ENCODE measurements at places on chromosomes 7 and 10.

- no peak for DNase-seq
Measured at GRCh38 chr7:141915565-141915964, 634 bp upstream of the OR9A4 start.

GRCh38 chr7:88218836-88219605 lies 817 bp downstream of the SRI start:
- no peak for DNase-seq

GRCh38 chr10:50981385-50981784 lies 92.9 kb upstream of the PRKG1 start:
- no peak for DNase-seq

DNA sequence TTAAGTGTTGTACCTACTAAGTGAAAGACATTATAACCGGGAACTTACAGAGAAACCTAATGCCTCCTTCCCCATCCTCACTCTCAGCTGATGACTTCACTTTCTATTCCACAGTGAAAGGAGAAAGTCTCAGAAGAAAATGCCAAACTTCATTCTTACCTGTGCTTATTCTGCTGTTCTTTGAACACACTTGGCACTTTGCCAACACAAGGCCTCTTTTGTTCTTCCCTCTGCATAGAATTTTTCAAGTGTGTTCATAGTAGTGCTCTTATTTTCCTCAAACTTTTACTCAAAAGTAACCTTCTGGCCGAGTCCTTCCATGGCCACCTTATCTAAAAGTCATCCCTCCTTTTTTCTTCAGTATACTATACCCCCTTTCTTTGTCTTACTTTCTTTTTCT lies 59.4 kb upstream of the ETV1 start:
- DNase-seq, result no peak

DNA sequence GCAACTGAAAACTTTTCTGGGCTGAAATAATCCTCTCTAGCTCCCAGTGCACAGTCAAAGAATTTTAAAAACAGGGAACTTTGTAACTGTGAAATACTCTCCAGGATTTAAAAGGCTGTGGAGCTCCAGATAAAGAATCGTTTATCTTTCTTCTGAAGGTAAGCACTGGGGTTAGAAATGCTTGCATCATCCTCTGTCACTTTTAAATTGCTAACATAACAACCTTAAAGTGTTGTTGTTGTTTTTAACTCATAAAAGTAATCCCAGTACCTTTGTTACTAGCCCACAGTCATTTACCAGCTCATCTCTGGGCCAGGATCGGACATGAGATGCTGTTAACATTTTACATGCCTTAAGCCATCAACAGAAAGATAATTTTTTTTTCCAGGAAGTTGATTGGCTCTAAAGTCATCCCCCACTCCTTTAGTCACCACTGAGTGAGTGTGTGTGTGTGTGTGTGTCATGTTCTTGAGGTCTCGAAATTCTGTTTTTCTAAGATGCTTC lies at the start of gene SLC39A12:
TSS of gene SLC39A12 (plus strand) at position 51 of the 504 bp plus-strand sequence. CDS start 1,359 bp downstream, outside the sequence.
- DNase-seq, result no peak

- no peak for DNase-seq
Measured at GRCh38 chr7:38686888-38687287, 55.7 kb upstream of the AMPH start.

DNA sequence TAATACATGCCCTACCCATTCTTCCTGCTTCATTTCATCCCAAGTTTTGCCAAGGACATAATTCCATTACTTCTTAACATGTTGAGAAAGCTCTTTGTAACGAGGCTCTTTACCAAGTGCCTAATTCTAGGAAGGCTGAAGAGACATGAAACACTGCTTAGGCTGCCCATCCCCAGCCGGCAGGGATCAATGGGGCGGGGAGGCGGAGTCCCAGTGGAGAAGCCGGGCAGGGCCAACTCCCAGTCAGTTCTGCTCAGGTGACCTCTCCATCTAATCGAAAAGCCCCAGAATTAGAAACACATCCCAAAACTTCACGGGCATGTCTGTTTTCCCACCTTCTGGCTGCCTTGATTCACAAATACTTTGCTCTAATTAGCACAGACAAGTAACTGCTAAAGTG lies 89.5 kb upstream of the LYZL1 start:
- no peak for DNase-seq

- no peak for DNase-seq
Measured at GRCh38 chr10:72235544-72236279, 19.6 kb upstream of the ASCC1 start.

- no peak for DNase-seq
Measured at GRCh38 chr7:125431349-125431748, 501.7 kb upstream of the POT1 start.

DNA sequence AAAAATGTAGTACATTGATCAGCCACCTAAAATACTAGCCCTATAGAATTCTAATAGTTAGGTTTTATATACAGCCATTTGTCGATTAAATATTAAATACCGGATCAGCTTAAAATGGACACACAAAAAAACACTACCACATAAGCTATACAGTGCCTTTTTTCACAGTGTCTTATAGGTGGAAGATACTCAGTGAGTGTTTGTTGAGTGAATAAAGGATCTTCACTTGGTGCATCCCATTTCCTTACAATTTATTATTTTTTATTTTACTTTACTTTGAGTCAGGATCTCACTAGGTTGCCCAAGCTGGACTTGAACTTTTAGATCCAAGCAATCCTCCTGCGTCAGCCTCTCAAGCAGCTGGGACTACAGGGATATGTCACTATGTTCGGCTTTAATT lies 335.4 kb upstream of the KAT6B start:
- no peak for DNase-seq

GRCh38 chr7:108589874-108590273 lies 20.2 kb downstream of the DNAJB9 start:
- DNase-seq, result no peak

Data from Panc1 (cell line).